ENCODE measurements at places on chromosomes 6 and 20.

DNA sequence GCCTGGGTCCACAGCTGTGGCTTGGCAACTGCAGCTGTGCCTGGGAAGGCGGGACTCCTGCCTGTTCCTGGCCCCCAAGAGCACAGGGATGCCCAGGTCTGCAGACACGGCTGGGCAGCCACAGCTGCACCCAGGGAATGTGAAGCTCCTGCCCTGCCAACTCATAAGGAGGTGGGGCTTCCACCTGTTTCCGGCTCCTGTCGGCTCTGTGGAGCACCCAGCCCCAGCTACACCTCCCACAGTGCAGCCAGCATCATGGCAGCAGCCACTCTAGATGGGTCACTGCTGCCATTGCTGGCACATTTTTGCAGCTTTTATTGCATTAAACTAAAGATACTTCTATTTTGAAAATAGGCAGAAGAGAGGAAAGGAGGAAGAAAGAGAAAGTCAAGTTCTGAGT lies 207.9 kb downstream of the SAMD5 start:
- DNase-seq = no peak

DNA sequence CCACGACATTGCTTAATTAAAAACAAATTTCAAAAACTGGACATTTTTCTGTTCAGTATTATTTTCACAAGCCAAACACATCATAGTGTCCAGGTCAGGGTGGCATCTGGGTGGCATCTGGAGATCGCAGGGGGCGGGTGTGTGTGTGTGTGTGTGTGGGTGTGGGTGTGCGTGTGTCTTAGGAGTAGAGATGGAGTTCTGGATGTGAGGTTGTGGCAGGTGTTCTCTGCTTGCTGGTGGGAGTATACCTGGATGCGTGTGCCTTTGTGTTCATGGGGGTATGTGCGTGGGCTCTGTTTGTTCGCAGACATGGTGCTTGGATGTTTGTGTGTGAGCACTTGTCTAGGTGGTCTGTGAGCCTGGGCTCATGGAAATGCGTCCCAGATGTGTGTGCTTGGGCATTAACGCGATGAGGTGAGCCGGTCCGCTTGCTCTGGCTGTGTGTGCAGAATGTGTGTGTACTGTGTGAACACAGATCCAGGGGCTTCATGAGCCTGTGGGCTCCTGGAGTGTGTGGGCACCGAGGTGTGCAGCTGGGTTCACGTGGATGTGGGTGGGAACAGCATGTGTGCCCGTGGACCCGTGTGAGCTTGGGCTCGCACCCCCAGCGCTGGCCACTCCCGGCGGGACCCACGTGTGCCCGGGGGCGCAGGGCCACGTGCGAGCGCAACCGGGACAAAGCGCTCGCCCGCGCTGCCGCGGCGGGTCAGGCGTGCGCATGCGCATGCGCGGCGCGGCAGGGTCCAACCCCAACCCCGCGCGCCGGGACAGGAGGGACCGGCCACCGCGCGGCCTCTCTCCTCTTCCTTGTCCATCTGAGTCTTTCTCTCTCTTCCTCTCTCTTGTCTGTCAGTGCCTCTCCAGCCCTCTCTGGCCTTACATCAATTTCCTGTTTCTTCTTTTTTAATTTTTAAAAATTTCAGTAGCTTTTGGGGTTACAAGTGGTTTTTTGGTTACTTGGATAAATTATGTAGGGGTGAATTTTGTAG lies 60.4 kb downstream of the SRC start:
- no peak for DNase-seq

DNA sequence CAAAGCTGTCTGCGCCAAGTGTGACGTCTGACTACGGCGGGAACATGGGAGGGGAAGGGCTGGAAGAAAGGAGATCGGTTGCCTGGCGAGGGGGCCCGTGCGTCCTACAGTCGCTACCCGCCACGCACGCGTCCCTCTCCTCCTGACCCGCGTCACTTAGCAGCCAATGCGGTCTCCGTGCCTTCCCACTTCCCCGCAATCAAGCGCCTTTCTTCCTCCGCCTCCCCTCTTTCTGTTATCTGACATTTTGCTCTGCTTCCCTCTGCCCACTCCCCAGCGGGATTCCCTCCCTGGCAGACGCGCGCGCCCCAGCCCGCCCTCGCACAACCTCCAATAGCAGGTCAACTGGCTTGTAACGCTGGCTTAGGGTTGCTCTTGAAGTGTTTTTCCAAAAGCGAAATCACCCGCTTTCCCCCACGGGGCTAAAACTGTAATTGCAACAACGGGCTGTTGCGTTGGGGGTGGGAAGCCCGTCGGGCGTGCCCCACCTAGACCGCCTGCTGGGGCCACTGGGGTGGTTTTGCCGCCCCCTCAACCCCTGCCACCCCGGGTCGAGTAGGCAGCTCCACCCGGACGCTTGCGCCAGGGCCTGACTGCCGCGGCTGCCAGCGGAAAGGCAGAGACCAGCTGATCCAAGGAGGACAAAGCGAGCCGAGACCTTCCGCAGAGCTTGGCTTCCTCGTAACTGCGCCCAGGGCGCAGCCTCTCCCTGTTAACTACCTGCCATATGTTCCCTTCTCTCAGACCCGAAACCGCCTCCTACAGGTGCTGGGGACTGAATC lies 6.2 kb upstream of the SOX4 start:
- peak; percentile 78 for DNase-seq

GRCh38 chr20:14861028-14861699 lies 523.8 kb upstream of the FLRT3 start:
- DNase-seq = no peak

DNA sequence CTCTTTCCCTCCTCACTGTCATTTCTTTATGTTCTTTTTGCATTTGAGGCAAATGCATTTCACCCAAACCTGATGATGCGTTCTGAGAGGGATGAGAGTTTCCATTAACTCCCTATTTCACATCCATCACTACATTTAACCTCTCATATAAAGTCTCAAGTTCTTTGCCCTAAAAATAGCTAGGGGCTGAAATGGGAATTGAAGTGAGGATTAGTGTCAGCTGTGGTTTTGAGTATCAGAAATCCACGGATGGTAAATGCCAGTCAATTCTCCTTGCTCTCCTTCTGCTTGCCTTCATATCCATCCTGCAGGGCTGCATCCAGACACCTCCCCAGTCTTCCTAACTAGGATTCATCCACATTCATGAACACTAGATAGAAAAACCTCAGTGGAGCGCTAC lies 10.0 kb upstream of the DTNBP1 start:
- no peak for DNase-seq

DNA sequence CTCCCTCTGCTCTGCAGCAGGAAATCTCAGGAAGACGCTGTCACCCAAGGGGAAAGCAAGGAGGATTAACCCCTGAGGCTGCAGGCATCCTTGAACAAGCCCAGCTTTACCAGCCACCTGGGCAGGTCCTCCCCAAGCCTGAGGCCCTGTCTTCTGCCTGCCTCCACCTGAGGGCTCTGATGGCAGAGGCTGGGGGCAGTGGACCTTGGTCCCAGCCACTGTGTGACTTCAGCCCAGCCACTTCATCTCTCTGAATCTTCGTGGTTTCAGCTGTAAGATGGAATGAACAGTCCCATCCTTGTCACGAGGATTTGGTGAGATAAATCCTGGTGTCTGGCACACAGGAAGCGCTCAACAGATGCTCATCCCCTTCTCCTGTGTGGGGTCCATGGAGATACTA lies 8.5 kb upstream of the VSTM2L start:
- no peak for DNase-seq

GRCh38 chr6:105838171-105838570 lies 248.0 kb upstream of the PRDM1 start:
- DNase-seq = no peak

DNA sequence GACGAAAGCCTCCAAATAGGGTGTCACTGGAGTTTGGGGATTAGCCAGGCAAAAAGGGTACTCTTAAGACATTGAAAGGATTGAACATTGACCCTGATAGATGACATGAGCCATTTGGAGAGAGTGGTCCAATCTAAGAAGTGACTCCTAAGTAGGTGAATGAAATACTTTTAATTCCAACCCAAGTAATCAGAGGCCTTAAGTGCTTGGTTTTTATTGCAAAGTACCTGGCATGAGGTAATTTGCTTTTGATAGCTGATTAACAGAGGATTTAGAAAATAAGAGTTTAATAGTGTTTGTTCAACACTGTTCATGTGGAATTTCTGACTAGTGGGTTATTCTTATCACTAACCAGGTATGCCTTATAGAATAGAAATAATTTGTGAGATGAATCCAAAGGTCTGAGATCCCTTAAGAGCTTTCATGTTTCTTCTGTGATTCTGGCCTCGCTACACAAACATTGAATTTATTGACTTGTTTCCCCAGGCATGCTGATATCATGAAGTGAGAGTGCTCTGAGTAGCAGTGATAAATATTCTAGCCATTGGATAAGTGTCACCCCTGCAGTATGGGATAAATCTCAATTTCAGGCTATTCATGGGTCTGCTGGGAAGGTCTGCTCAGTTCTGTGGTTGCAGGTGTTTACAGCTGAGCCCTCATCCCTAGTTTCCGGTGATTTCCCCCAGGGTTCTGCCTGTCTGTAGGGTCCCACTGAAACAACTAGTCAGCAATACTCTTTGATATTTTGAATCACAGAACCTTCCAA lies 6.5 kb downstream of the NCOA7 start:
- DNase-seq = no peak

DNA sequence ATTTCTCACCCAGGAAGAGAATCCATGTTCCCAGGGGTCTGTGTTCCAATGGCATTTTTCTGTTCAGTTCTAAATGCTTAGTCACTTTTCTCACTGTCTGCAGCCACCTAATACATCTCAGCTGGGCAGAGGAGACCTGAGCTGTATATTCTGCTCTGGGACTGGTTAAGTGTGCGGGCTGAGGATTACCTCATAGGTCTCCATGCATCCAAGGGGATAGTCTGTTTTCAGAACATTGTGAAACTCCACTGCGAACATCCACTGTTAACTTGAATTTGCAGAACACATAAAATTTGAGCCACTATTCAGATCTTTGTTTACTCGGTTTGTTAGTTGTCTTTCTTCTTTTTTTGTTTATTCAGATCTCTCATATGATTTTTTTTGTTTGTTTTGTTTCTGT lies 947.1 kb downstream of the TFAP2A start:
- no peak for DNase-seq

GRCh38 chr20:917416-917815 lies 1.3 kb upstream of the ANGPT4 start:
- DNase-seq = no peak

DNA sequence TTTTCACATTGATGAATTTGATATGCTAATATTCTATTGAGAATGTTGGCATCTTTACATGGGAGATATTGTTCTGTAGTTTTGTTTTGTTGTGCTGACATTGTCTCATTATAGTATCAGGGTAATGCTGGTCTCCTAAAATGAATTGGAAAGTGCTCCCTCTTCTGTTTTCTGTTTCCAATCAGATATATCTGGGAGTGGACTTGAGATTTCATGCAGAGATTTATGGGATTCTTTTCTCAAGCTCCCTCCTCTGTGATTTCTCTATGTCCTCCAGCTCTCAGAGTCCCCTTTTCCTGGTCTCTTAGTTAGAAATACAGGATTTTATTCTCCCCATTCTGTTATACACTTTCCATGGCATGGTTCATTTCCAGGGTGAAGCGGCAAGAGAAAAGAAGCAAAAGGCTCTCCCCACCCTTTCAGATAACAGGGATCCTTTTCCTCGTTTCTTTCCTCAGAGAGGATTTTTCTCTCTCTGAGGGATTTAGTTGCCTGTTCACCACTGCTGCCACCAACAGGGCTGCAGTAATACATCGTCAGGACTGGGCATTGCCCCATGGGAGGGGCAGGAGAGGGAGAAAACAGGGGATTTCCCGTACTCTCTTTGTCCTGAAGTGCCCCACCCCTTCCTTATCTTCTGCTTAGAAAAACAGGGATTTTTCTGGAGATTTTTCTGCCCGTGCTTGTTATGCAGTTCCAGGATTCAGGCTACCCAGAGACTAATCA lies 59.3 kb upstream of the STMND1 start:
- DNase-seq = no peak

DNA sequence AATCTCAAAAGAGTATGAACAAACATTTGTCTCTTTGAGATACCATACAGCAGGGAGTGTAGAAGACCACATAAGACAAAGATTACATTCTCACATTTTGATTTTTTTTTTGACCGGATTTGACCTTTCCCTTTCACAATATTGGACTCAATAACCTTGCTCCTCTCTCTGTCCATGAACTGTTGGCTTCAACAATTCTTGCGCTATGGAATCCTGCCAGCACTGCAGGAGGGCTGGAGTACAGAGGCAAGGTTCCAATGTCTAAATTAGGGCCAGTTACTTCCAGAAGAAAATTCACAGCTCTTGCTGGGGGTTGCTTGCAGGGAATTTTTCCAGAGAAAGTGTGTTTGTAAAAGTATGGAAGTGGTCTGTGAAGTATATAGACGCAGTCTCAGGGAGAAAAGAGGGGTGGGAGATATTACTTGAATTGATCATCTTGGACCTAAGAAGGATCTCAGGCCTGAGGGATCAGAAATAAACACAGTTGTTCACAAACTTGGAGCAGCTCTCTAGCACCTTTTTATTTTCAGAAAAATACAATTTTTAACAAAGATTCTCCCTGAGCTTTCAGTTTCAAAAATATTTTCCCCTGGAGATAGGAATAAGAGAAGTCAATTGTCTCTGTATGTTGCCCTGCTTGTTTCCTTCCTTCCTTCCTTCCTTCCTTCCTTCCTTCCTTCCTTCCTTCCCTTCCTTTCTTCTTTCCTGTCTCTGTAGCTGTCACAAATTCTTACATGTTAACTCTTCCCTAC lies 765.9 kb downstream of the BCKDHB start:
- peak; percentile 52 for DNase-seq

DNA sequence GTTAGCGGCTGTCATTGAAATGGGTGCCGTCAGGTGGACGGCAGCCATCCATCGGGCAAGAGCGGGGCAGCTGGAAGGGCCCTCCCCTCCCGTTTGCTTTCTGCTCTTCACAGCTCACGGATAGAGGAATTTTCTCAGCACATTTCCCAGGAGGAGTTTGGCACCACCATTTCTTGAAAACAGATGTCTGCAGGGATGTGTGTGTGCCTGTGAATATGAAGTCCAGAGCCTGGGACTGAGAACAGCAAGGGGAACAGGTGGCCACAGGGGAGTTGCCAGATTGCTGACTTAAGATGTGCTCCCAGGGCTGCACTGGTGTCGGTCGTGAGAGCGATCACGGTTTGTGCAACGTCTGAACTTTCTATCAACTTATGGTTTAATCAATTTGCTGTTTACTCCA lies 22.1 kb upstream of the ECI2 start:
- DNase-seq = no peak

DNA sequence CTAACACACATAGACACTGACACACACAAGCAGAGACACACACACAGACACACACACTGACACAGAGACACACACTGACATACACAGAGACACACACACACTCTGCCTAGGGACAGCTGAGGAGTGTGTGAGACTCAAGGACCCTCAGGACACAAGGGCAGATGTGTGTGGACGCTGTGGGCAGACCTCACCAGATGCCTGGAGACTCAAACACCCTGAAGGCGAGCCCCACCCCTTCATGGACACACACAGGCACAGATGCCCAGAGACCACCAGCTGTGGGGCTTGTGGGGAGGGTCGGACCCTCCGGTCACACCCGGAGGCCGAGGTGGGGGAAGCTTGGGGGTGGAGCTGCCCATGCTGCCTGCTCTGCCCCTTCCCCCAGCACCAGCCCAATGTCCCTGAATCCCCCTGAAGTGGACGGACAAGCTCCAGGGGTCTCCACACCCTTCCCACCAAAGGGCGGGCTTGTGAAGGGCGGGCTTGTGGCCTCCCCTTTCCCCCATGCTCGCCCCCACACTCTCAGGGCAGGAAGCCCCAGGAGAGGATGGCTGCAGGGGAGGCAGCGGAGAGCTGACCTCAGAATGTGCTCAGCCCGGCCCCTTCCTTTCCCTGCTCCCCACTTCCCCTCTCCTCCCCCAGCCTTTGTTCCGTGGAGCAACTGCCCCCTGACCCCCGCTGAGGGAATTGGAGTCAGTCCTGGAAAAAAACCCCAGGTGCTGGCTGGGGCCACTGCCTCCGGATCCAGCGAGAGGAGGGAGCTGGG lies 13.9 kb upstream of the ABHD16B start:
- DNase-seq = no peak

GRCh38 chr20:19378058-19378457 lies 165.6 kb downstream of the SLC24A3 start:
- DNase-seq = no peak

Measured in psoas muscle (tissue), 8 donors.